ENCODE measurements at places on chromosomes 6 and 20.

DNA sequence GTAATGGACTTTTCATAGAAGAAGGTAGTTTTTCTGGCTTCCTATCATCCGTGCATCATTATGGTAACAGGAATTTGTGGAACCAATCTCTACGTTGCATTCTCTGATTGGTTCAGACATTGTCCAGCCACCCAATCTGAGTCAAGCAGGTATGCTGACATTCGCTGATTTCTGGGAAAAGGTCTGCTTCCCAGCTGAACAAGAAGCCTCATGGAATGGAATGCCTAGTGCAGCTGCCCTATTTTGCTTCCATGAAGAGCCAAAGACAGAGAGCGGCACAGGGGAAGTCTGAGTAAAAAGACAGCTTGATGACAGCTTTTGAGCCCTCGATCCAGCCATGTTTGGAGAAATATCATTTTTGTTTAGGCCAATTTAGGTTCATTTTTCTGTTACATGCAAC, 38.5 kb upstream of the TXLNB start:
- DNase-seq = no peak

DNA sequence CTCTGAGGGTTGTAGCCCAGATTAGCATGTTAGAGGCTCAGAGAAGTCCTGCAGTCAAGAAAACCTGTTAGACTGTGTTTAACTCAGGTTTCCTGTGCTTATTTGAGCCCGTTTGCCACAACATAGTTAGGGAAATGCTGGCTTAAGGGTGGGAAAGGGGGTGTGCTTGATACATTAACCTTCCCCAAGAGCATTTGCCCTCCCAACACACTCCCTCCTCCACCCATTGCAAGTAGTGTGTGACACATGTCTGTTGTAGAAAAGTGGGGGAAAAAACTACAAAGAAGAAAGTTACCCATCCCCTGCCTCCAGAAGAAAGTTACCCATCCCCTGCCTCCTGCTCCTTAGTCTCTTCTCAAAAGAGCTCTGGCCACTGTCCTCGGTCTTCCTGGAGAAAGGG, 36.8 kb upstream of the MRPS18A start:
- no peak for DNase-seq

DNA sequence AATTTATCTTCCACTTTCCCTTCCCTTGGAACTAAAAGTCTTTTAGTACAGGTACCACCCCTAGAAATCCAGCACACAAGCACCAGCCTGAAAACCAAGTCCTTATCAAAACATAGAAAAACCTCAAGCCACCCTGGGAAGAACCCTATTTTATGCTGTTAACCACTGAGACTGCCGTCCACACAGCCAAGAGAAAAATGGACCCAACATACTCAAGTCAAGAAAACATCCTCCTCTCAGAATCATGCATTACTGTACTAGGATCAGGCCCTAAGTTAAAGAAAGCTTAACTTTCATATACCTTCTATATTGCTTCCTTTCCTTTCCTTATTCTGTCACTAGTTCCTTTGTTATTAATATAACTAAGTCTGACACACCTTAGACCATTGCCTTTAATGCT, 16.9 kb upstream of the GOPC start:
- no peak for DNase-seq

GRCh38 chr6:22363166-22363713, 66.4 kb upstream of the PRL start:
- DNase-seq = no peak

GRCh38 chr6:143224516-143224915, 163.8 kb downstream of the AIG1 start:
- no peak for DNase-seq

- DNase-seq = no peak
Observed at GRCh38 chr20:48405909-48406308, 421.9 kb downstream of the PREX1 start.

DNA sequence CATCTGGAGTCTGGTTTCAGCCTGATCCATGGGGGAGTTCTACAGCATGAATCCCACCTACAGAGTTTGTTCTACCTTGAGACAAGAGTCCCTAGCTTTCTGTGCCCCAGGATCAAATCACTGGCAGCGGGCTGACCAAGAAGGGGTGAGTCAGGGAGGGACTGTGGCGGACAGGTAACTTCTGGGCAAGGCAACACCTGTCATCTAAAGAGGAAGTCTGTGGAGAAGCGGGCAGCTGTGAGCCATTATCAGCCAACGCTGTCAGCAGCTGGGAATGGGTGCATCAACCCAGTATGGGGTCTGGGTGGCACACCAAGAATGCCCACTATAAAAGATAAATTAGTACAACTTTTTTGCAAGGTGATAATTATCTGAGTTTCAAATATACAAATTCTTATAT, 45.9 kb downstream of the UBE3D start:
- DNase-seq = no peak

GRCh38 chr6:2970034-2970685, 1.2 kb downstream of the SERPINB6 start:
- DNase-seq = no peak

GRCh38 chr6:12026120-12026519, 14.0 kb downstream of the HIVEP1 start:
- DNase-seq = no peak

- no peak for DNase-seq
Observed at GRCh38 chr6:143543435-143543834, 31.9 kb upstream of the FUCA2 start.

DNA sequence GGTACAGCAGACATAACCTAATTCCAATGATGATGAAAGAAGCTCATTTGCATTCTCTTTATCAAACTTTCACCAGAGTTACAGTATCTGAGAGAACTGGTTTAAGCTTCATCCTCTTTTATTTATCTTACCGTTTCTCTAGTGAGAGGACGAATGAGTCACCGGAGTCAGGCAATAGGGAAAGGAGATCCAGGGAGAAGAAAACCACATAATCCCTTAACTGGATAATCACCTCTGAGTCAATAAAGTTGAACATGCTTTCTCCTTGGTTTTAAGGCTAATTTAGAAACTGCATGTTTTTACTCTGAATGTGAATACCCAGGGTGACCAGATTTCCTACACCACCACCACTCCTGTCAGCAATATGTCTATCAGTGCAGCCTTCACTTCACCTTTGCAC, 313.7 kb upstream of the TBX18 start:
- no peak for DNase-seq

- DNase-seq = no peak
Observed at GRCh38 chr6:87653074-87653962, 48.7 kb downstream of the AKIRIN2 start.

DNA sequence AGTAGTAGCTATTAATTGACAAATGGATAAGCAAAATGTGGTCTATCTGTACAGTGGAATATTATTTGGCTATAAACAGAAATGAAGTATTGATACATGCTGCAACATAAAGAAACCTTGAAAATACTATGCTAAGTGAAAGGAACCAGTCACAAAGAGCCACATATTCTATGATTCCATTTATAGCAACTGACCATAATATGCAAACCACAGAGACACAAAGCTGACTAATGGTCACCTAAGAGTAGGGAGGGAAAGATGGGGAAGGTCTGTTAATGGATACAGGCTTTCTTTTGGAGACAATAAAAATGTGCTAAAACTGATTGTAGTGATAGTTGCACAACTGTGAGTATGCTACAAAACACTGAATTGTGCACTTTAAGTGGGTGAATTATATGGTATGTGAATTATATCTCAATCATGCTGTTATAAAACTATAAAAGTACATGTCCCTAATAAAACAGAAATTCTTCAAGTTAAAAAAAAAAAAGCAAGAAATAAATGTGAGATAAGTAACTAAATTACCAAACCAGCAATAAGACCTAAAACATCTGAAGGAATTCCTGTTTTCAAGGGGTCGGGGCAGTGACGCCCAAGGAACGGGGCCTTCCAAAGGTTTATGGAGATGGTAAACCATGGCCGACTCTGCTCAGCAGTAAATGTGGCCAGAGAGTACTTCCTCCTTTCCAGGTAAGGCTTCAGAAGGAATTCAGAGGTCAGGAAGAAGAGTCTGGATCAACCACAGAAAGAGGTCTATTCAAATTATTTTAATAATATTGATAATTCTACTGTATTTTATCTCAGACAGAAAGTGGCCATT, 75.4 kb downstream of the ARHGAP18 start:
- DNase-seq = no peak

GRCh38 chr6:97231911-97232310, 51.1 kb downstream of the MMS22L start:
- no peak for DNase-seq

DNA sequence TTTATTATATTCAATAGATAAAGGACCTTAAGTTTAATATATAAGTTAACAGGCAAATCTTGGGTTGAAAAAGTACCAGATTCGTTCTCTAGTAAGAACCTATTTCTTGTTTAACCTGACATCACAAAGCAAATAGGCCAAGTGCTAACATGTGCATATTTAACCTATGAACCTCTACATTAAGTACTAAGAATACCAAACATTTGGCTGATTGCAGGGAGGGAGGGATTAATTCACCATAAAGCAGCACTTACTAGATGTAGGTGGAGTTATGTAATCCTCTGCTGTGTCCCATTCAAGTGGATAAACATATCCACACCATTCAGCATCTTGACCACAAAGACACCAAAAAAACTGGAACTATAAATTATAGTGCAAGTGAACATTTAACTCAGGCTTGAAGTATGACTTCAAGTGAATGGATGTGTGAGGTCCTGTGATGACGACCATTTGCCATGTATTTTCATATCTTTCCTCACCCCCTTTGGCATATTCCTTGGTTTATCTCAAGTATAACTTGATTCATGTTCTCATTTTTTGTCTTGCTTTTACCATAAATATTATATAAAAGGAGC, 10.2 kb downstream of the STX11 start:
- no peak for DNase-seq

DNA sequence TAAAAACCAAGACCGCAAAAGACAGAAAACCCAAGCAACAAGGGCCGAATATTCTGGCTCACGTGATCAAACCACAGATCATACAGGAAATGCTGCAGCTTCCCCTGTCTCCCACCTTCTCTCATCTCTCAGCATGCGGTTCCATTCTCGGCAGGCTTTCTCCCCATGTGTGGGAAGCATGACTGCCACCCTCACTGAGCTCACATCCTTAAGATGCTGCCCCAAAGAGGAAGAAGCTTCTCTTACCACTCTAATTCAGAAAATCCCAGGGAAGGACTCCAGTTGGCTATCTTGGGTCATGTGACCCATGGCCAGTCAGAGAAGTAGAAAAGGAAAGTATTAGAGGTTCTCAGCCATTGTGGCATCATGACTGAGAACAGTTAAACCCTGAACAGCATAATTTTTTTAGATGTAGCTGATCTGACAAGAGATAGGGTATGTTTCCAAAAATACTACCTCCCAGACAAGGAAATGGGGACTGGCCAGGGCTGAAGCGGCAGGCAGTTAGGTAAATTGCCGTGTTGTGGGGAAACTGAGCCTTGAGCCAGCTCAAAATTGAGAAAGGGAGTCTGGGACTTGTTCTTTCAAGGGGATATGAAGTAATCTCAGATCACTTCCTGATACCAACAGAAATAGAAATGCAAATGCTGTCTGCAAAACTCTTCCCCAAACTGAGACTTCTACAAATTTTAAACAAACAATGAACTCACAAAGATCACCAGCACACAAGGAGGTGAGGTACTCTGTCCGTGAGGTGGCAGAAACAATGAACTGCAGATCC, 37.1 kb upstream of the GRM4 start:
- no peak for DNase-seq

- DNase-seq = no peak
Observed at GRCh38 chr6:131476362-131476761, 96.7 kb upstream of the ARG1 start.

- no peak for DNase-seq
Observed at GRCh38 chr6:5499644-5500306, 238.5 kb downstream of the FARS2 start.

DNA sequence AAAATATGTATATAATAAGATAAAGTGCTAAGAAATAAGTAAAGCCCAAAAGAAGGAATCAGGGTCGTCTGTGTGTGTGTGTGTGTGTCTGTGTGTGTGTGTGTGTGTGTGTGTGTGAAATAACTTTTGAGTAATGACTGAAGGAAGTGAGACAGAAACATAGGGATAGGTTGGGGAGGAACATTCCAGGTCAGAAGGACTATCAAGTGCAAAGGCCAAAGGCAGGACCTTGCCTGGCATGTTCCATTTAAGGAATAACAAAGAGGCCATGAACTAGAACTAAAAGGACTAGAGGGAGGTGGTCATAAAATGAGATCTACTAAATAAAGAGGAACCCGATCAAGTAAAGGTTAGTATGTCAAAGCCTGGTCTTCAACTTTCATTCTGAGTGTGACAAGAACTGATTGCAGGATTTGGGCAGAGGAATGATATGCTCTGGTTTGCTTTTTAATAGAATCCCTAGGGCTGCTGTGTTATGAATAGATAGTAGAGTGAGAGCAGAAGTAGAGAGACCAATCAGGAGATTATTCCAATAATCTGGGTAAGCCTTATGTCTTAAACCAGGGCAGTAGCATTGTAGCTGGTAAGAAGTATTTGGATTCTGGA, 6.9 kb downstream of the ENPP3 start:
- DNase-seq = no peak

GRCh38 chr20:25984933-25985332, 288.3 kb upstream of the ZNF337 start:
- DNase-seq = peak; percentile 69

DNA sequence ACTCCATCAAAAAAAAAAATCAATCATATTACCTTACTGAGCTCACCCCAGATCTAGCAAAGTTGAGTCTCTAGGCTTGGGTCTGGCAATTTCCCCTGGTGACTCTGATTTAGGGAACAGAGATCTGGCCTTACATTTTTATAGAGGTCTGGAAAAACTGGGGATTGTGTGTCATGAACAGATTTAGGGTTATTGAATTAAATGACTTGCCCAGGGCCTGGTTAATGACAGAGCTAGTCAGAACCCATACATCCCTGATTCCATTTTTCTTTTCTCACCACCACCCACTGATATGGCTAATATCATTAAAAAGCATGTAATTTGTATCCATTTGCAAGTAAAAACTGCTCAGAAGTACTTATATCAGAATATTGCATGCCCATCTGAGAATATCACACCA, 163.4 kb upstream of the OGFRL1 start:
- no peak for DNase-seq

GRCh38 chr20:6768228-6769140, 998 bp downstream of the BMP2 start:
- peak; percentile 36 for DNase-seq

- no peak for DNase-seq
Observed at GRCh38 chr6:15343490-15344191, 97.8 kb downstream of the JARID2 start.

- DNase-seq = no peak
Observed at GRCh38 chr20:38272398-38272797, 11.9 kb upstream of the KIAA1755 start.

DNA sequence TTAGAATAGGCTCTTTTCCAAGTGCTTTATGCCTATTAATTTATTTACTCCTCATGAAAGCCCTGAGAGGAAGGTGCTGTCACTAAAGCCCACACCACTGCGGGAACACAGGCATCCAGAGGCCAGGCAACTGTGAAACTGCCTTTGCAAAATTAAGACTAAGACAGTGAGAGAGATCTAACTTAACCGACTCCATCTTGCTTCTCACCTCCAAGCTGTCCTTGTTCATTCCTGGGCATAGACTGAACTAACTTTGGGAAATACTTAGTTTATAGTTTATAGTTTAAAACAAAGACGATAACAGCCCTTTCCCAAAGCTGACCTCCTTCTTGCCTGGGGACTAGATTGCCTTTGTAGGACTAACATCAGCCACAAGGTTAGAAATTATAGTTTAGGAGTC, 80.1 kb downstream of the RSPH3 start:
- no peak for DNase-seq
